Activated CD4-positive, alpha-beta memory T cell treated with anti-CD3 and anti-CD28 coated beads, Interleukin-2, amount 10 ng/mL, durations not matched to agents 7 days and 5 days (primary cell): ENCODE measurements at places on chromosomes 7 and 10. TPM values are rescaled to one million over a fixed set of nuclear protein-coding genes. Genes with fewer than 3 reads are reported as not detected.

- H3K36me3 ChIP-seq, result no peaks in the 10 kb centered on the region
- H3K4me3 ChIP-seq, result no peak overlapping the region
- H3K27ac ChIP-seq, result no peak overlapping the region
- H3K27me3 ChIP-seq, result no peaks in the 10 kb centered on the region
- no peaks in the 10 kb centered on the region for H3K4me1 ChIP-seq
These were observed 128.5 kb upstream of the STEAP1 start for GRCh38 chr7:90025771-90026170.

DNA sequence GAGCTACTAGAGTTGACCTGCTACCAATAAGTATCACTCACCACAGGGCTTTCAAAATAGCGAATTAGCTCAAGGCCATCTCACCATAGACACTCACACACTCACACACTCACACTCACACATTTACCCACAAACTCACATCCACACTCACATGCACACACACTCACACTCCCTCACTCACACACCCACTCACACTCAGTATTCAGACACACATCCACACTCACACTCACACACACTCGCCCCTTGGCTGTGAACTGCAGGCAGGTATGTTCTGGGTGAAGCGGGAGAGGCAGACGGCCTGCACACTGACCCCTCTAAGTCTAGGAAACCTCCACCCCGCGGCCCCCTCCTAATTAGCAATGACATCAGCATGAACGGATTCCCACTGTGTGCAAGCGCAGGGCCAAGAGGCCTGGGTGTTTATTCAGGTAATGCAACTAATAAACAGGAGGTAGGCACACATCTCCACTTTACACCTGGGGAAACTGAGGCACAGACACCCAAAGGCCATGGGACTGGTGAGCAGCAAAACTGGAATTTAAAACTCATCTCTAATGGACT lies 94.6 kb downstream of the ADARB2 start:
- no peaks in the 10 kb centered on the region for H3K36me3 ChIP-seq
- no peak overlapping the region for H3K4me3 ChIP-seq
- DNase-seq, result no peak

GRCh38 chr7:39565538-39565937 lies 666 bp upstream of the YAE1 start:
- peak overlapping the region; percentile 94 for H3K4me3 ChIP-seq
- peaks cover 5% of the 10 kb centered on the region for H3K27me3 ChIP-seq
- H3K4me1 ChIP-seq, result peaks cover 14% of the 10 kb centered on the region
- peak overlapping the region; percentile 83 for H3K27ac ChIP-seq

DNA sequence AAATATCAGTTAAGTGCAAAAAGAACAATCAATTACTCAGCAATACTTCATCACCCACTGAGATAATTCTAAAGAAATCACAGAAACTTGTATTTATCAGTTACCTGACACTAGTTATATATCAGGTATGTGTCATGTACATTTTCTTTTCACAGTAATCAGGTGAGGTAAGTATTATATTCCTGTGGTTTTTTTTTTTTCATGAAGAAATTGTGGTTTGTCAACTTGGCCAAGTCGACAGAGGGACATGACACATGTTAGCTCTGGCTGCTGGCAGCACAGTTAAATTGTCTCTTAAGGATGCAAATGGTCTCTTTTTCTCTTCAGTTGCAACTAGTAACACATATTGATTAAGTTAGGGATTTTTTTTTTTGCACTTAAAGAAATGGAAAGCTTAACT lies 13.7 kb upstream of the GPR141 start:
- no peaks in the 10 kb centered on the region for H3K36me3 ChIP-seq
- H3K27ac ChIP-seq, result no peak overlapping the region
- peaks cover 10% of the 10 kb centered on the region for H3K27me3 ChIP-seq
- DNase-seq, result no peak

DNA sequence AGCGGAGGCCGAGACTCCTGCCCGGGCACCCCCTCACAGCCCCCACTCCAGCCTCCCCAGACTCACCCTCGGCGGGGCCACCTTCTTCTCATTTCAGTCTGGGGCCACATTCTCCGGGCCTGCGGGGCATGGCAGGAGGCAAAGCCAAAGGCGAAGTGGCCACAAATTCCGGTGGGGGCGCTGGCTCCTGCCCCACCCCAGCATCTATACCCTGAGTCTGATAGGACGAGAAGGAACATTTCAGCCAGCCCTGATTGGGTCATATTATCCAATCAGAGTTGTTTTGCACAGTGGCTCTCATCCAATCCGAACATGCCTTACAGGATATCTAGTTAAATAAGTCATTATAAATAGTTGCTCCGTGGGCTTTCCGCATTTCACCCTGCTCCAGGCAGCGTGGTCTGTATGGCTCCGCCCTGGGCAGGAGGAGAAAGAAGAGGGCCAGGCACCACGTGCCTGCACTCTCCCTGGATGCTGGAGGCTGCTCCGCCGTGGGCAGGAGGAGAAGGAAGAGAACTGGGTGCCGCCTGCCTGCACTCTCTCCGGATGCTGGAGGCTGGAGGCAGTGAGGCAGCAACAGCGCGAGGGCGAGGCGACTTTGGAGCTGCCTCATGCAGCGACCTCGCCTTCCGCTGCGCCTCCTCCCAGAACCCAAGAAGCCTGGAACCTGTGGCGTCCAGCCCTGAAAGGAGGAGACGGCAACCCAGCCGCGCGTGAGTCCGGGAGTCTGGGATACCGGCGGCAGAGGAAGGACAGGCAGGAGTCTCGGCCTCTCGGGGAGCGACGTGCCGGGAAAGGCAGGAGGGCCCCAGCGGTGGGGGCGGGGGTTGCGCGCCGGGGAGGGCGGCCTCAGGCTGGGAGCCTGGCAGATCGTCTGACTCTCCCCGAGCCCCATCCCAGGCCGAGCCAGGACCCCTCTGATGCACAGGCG lies 162.9 kb downstream of the ZNF33B start:
- H3K4me3 ChIP-seq, result no peak overlapping the region
- DNase-seq, result no peak
- no peaks in the 10 kb centered on the region for H3K4me1 ChIP-seq
- peaks cover 16% of the 10 kb centered on the region for H3K27me3 ChIP-seq

DNA sequence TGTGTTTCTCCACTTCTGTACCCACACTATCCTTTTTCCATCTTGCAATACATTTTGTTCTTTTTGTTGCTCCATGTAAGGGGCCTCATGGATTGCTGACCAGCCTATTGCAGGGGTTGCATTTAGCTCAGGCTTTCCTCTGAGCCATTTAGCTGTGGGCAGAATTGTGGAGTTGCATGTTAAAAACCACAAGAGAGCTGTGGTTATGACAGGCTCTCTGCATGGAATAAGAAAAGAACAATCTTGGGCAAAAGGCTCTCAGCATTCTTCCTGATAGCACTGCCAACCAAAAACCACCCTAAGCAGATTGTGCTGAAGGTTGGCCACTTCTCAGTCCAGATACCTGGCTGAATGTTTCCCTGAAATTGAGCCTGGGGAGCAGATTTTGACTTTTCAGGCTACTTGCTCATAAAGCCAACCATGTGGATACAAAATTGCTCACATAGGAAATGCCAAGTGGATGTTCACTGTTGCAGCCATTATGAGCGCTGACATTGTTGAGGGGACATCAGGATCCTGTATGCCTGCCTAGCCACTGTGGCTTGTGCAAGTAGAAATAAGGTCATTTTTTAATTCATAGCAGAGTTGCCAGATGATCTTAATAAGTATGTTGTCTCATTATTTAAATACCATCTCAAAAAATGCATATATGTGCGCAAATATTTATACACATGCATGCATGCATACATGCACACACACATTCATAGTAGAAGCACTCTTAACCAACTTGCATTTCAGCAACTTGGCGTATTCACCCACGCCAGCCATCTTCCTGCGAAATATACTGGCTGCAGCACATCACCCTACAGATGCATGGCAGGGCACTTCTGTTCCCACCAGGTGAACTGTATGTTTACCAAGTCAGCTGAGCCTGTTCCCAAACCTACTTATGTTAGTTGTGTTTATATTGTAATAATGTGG lies 695.4 kb downstream of the LRMDA start:
- no peak for DNase-seq
- no peak overlapping the region for H3K27ac ChIP-seq
- no peaks in the 10 kb centered on the region for H3K27me3 ChIP-seq
- H3K36me3 ChIP-seq, result no peaks in the 10 kb centered on the region

DNA sequence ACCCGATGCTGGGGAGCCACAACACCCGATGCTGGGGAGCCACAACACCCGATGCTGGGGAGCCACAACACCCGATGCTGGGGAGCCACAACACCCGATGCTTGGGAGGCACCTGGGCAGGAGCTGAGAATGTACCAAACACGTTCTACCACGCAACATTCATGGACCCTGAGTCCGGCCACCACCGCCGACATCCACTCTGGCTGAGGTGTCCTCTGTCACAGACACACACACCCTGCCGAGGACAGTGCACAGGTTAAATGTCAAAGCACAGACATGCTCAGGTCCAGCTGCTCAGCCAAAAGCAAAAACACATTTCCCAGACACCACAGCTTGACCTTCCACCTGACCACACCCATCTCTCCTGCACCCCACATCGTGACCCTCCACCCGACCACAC lies 148.4 kb downstream of the DIP2C start:
- H3K4me1 ChIP-seq, result peaks cover 5% of the 10 kb centered on the region
- DNase-seq, result no peak
- H3K4me3 ChIP-seq, result no peak overlapping the region

DNA sequence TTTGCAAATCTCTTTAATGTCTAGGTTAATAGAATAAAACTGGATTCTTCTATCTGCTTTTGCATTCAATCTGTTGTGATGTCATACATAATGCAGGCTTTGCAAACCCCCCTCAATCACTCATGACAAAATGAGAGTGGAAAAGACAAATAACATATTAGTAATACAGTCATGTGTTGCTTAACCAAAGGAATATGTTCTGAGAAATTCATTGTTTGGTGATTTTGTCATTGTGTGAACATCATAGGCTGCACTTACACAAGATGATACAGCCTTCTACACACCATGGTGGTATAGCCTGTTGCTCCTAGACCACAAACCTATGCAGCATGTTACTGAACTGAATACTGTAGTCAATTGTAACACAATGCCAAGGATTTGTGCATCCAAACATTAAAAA lies 87.3 kb upstream of the SEC61G start:
- no peaks in the 10 kb centered on the region for H3K36me3 ChIP-seq
- no peak for DNase-seq
- no peak overlapping the region for H3K27ac ChIP-seq
- H3K27me3 ChIP-seq, result no peaks in the 10 kb centered on the region

DNA sequence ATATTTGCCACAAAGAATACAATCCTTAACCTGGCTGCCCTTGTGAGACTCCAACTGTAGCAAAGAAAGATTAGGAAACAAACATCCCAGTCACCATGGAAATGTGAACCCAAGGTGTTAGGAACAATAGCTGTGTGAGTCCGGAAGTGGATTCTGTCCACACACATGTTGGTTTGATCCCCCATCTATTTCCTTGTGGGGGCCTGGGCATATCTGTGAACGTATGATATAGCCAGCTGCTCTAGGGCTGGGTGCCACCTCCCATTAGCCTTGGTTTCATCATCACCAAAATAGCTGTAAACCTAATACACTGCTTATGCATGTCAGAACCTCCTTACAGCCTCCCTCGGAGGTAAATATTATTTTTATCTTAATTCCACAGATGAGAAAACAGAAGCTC lies 26.4 kb downstream of the GRK5 start:
- H3K27ac ChIP-seq, result no peak overlapping the region
- no peak overlapping the region for H3K4me3 ChIP-seq
- peaks cover 26% of the 10 kb centered on the region for H3K36me3 ChIP-seq
- DNase-seq, result no peak

DNA sequence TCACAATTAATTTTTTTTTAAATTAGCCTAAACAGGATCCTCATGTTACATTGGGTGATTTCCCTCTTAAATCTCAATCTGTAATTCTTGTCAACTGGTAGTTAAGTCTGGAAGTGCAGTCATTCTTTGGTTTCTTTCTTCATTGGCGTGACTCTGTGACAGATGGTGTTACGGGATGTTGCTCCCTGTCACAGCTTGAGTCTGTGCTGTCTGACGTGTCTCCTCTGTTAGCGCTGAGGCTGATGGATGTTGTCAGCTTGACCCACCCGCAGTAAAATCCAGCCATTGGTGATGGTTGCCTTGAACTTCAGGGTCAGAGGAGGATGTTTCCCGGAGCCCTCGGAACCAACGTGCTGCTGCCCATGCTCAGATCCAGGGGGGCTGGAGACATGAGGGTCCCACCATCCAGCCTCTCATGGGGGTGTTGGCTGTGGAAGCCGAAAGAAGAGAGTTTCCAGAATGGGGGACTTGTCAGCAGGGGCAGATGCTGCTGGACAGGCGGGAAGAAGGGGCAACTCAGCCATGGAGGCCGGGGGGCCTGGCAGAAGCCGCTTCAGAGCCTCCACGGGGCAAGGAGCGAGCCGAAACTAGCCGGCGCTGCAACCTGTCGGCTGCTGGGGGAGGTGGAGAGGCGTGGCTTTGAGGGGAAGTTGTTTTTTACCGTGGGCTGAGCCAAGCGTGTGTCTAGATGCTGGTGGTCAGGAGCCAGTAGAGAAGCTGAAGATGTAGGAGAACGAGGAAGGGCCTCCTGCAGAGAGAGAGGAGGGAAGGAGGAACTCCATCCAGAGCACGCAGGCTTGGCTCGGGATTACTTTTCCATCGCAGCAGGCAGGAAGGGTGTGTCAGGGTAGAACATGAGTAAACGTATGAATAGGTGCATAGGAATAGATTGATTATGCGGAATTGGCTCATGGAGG lies 3.5 kb downstream of the SUN1 start:
- DNase-seq, result no peak
- no peak overlapping the region for H3K4me3 ChIP-seq
- no peaks in the 10 kb centered on the region for H3K27me3 ChIP-seq
- H3K36me3 ChIP-seq, result peaks cover 15% of the 10 kb centered on the region
- peaks cover 48% of the 10 kb centered on the region for H3K4me1 ChIP-seq

- no peaks in the 10 kb centered on the region for H3K4me1 ChIP-seq
- no peaks in the 10 kb centered on the region for H3K36me3 ChIP-seq
- DNase-seq, result no peak
- no peak overlapping the region for H3K27ac ChIP-seq
- H3K27me3 ChIP-seq, result no peaks in the 10 kb centered on the region
These were observed 149.1 kb downstream of the MAPK8 start for GRCh38 chr10:48455392-48456151.

Gene MBL2
- not detected for total RNA-seq

DNA sequence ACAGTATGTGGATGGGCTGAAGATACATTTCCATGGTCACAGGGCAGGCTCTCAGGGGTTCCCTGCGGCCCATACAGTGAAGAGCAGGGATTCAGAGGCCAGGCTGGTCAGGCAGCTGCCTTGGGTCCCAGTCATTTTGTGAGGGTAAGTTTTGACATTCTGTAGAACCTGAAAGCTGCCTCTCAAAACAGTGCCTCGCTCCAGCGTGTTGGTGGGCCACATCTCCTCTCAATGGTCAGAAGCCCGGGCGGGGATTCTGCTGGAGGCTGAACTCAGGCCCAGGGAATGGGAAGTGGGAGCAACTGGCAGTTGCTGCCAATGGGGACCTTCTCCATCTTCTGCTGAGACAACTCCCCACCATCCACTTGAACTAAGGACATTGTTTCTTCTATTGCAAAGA lies 190.0 kb downstream of the PTPN20 start:
- DNase-seq, result no peak
- H3K27me3 ChIP-seq, result no peaks in the 10 kb centered on the region
- H3K27ac ChIP-seq, result no peak overlapping the region

Gene OR2A5
- not detected for total RNA-seq
